ENCODE measurements at places on chromosomes 12 and 14.

GRCh38 chr14:104435147-104436046 lies 144.2 kb upstream of the C14orf180 start:
- DNase-seq, result no peak

DNA sequence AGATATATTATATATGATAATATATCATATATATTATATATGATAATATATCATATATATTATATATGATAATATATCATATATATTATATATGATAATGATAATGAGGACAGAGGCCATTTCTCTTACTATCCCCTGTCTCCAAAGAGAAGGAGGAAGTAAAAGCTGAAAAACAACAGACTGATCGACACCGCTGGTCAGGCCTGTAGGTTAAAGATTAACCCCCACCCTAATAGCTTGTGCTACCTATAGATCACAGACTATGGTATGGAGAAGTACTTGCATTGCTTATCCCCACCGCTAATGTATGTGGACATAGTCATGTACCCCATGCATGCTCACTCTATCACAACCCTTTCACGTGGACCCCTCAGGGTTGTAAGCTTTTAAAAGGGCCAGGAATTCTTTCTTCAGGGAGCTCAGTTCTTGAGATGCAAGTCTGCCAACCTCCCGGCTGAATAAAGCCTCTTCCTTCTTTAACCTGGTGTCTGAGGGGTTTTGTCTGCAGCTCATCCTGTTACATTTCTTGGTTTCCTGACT lies 786.1 kb upstream of the TMEM132C start:
- no peak for DNase-seq

DNA sequence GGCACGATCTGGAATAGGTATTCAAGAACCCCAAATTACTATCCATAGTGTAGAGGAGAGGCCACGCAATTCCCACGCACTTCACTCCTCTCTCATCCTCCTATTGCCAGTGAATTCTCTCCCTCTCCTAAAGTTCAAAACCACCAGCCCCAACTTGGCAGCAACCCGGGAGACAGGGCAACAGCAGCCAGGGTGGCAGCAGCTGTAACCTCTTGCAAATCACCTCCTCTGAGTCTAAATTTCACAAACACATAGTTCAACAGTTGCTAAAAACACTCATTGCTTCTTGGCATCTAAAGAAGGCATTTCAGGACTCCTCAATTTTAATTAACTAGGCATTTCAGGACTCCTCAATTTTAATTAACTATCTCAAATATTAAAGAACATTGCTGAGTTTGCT lies 37.7 kb upstream of the MANSC4 start:
- DNase-seq, result no peak

- DNase-seq, result no peak
Observed at GRCh38 chr12:1246637-1247036, 255.6 kb downstream of the ERC1 start.

DNA sequence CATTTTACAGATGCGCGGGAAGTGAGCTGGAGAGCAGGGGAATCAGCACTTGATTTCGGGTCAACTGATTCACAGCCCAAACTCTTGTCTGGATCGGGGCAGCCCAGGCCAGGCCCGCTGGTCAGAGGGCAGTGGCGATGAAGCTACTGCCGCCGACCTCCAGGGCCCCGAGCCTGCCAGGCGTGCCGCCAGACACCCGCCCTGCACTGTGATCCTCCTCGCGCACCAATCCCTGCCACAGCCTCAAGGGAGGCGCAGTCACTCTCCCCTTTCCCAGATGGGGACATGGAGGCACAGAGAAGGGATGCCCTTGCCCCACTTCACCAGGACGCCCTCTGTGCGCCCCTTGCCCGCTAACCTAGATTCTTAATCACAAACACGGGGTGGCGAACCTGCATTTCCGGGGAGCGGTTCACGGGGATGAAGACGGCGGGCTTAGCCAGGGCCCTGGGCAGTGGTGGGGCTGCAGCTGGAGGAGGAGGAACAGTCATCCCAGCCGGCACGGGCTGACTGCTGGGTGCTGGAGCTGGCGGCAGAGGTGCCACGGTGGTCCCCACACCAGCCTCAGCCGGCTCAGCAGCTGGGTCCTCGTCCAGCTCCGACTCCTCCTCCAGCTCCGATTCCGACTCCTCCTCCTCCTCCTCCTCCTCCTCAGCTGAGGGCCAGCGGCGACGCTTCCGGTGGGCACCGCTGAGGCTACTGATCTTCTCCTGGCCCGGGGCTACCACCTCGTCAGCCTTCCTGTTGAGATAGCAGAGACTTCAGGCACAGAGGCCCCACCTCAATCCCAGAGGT lies 8.6 kb downstream of the DHX37 start:
- DNase-seq, result no peak

DNA sequence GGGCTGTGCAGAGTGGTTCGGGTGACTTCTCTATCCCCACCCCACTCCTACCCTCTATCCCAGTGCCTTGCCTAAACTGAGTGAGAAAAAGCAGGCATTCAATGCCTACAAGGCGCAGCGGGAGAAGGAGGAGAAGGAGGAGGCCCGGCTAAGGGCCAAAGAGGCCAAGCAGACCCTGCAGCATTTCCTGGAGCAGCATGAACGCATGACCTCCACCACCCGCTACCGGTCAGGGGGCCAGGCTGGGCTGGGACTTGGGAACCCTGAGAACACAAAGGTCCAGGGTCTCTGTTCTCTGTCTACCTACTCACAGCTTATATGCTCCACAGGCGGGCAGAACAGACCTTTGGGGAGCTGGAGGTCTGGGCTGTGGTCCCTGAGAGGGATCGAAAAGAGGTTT lies 11.7 kb downstream of the PRPF40B start:
- no peak for DNase-seq

DNA sequence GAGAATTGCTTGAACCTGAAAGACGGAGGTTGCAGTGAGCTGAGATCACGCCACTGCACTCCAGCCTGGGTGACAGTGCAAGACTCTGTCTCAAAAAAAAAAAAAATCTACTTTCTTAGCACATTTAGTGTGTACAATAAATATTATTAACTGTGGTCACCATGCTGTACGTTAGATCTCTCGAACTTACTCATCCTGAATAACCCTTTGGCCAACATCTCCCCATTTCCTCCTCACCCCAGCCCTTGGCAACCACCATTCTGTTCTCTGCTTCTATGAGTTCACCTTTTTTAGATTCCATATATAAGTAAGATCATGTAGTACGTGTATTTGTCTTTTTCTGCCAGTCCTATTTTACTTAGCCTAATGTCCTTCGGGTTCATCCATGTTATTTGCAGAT lies 13.4 kb downstream of the FUT8 start:
- DNase-seq, result no peak

- DNase-seq, result no peak
Observed at GRCh38 chr12:118357257-118358007, 15.3 kb downstream of the TAOK3 start.

DNA sequence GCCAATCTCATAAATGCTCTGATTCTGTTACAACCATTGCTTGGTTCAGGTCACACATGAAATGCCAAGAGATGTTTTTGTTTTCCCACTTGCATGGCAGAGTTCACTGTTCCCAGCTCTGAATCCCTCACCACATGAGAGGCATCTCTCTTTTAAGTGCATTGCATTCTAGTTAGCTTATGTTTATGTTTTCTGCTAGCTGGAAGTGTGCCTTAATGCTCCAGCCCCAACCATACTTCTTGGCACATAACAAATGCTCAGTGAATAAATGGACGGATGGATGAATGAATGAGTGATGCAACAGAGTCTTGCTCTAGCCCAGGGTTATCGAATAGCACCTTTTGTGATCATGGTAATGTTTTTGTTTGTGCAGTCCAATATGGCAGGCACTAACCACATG lies 197.3 kb downstream of the PPM1H start:
- DNase-seq, result no peak

- DNase-seq, result no peak
Observed at GRCh38 chr12:88420457-88420856, 159.8 kb downstream of the KITLG start.

DNA sequence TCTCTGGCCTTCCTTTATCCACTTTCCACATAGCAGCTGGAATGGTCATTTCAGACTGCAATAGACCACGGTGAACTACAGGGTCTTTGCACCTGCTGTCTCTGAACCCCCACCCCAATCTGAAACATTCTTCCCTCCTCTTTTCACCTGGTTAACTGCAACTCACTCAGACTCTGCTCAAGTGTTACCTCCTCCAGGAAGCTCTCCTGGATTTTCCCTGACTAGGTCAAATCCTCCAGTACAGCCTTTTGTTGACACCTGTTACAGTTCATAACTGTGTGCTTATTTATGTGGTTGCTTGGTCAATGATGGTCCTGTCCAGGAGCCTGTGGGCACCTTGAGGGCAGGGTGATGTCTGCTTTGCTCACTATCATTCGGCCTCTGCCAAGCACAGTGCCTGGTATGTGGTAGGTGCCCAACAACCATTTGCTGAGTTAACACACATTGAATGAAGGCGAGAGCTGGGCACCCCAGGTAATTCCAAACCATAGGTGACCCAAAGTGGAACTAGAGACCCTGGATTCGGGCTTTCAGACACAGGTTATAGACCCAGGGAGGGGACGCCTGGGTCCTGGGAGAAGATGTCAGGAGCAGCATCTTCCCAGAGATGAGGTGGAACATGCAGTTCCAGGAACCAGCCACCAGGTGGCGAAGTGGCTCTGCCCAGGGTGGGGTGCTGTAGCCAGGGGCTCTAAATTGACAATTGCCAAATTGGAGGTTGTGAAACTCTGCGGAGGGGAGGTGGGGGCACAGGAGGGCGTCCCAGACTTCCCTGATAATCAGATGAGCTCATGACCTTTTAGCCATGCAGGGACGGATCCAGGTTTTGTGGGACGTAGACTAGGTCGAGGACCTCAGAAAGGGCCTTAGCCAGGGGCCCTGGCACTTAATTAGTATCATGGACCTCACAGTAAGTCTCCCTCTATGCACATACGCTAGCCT lies 28.1 kb downstream of the TRPV4 start:
- peak; percentile 60 for DNase-seq

GRCh38 chr12:128551266-128551665 lies 272.5 kb downstream of the SLC15A4 start:
- no peak for DNase-seq

DNA sequence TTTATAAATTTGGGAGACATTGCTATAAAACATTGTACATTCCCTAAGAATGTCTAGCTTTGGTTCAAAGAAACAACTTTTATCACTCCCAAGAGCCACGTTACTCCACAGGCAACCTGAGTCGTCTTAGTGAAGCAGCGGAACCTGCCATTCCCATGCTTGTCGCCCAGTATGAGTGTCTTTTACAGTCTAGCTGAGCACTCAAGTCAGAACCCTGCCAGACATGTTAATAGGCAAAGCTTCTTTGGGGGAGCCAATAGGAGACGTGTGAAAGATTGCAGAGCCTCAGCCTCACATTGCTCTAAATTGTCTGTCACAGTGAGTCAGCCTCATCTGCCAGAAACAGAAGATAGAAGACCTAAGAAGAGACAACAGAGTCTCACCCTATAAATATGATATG lies 541.6 kb upstream of the FLRT2 start:
- DNase-seq, result no peak

- no peak for DNase-seq
Observed at GRCh38 chr14:68499451-68499850, 293.4 kb downstream of the ZFP36L1 start.

DNA sequence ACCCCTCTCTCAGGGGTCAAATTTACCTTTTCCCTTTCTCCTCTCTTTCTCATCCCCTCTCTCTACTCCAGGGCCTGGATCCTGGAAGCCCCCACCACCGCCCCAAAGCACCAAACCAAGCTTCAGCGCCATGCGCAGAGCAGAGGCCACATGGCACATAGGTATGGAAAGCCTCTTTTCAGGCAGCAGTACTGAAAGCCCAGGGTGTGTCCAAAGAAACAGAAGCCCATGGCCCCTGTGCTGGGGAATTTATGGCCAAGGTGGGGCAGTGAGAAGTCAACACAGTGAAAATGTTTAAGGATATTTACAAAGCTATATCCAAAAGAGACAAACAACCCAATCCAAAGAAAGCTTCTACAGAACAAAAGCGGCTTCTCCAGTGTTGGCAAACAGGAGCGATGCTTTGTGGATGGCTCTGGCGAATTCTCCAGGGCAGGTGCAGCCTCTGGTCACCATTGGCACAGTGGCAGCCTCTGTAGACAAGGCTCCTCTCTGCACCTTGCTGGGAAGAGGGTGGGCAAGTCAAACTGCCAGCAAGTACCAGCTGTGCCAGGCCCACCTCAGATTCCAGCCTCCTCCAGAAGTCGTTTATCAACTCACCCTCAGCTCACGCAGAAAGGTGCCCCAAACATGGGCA lies 4.7 kb upstream of the CPNE6 start:
- DNase-seq, result no peak

DNA sequence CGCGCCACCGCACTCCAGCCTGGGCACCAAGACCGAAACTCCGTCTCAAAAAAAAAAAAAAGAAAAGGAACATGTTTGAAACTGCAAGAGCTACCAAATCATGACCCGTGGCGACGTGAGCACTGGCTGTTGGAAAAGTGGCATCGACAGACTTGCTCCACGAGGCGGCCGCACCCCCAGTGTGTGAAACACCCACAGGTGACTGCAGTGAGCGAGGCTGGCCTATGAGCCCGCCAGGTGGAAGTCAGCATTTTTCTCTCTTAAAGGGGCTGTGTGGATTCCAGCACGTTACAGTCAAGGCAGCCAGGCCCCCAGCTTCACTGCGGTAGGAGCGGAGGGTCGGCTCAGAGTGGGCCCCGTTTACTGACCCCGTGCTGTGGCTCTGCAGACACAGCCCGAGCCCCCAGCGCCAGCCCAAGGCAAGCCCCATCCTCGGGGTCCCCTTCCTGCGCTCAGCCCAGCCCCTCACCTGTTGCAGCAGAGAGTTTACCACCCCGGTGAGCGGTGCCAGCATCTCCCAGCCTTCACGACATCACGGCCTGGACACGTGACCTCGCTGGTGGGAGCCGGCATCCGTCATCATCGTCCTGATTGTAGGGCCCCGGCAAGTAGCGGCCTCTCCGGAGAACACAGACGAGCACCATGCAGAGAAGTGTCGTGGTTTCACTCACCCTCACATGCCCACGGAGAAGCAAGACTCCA lies 54.3 kb upstream of the FBRSL1 start:
- DNase-seq, result no peak

GRCh38 chr12:101703487-101703886 lies 6.0 kb downstream of the CHPT1 start:
- no peak for DNase-seq

DNA sequence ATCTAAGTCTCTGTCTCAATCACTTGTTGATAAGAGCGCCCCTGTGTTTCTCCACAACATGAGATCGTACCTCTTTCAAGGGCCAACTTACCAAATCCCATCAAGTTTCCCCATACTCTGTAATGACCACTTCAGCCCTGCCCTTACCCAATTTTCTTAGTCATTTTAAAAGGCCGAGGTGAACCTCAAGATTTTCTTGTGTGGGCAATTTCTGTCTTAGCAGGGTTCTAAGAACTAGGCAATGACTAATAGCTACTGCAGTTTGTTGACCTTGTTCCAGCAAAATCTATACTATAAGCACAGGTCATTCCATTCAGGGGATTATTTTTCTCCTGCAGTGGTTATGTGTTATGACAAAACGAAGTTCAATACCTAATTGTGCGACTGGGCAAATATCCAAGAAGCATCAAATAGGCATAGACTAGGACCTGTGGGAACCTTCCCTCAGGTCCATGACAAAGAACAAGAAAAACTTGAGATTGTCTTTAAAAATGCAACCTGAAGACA lies 359.8 kb downstream of the PCNX1 start:
- no peak for DNase-seq

Data from stimulated activated CD4-positive, alpha-beta T cell treated with anti-CD3 and anti-CD28 coated beads, TNF-alpha, amount 100 ng/mL, for 1 hour (primary cell).